ENCODE measurements at places on chromosomes 7 and 10.

GRCh38 chr7:134364619-134365037, 47.9 kb upstream of the SLC35B4 start:
- DNase-seq, result no peak

DNA sequence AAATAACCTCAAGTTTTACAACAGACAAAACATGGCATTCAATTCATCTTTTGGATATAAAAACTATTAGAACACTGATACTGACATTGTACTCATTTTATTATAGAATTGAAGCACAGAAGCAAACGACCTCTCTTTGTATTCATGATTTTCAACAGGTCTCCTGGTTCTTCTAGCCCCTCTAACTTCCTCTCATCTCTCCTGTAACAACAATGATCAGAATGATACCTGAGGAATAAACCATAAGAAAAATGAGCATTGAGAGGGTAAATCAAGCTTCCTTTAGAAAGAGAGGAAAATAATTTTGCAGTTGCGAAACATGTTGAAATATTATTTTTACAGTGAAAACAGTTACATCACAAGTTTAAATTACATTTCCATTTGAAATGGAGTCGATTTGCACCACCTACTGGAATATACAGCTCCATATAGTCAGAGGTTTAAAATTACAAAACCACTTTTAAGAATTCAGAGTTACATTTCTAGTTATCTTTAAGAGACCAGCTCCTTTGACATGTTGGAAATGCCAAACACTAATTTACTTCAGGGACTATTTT, 17.5 kb upstream of the TEX36 start:
- no peak for DNase-seq

- no peak for DNase-seq
These were observed 56.6 kb downstream of the BMPER start for GRCh38 chr7:33961948-33962347.

DNA sequence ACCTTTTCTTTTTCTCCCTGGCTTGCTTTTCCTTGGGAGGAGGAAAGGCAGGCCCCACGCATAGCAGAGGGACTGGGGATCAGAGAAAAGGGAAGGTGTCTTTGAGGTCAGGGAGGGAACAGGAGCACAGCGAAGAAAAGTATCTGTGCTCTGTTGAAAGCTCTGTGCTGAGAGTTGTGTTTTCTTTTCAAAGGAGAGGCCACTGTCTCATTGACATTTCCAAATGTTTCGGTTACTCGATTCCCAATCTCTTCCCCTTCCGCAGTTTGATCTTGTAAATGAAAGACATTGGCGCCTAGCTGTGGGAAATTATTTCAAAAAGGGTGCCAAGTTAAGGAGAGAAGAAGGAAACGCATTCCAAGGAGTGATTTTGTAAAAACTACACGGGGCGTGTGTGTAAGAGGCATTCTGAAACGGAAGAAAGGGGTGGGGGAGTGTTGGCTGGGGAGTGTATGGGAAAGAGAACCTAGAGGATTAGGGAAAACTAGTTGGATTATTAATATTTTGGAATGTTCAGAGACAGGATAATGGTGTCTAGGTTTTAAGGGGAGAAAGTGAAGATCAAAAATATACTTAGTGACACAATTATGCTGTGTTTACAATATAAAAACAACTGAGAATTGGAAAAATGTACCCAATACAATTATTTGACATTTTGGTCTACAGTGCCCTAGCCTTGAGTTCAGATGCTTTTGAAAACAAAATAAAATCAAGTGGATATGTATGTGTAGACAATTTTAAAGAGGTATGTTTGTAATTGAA, 708 bp downstream of the KLHDC10 start:
- DNase-seq, result no peak

DNA sequence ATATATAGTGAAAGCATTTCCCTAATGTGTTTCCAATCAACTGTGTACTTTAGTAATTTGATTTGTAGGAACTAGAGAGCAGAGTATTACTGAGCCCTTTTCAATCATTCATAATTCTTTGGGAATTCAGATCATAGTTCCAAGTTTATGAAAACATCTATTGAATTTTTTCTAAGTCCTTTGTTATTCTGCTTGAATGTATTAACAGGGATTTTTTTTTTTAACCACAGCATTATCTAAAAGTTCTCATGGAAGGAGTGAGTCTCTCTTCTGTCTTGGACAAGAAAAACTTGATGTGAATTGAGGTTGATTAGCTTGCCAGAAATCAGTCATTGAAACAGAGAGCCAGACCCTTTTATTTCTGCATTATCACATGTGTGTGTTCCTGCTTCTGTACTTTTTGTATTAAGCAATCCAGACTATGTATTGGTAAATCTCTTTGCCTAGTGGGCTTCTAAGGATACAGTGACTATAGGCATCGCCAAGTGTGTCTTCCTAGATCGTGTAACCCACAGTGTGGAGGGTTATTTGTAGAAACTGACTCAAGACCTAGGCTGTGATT, 59.9 kb downstream of the BMPER start:
- DNase-seq, result no peak

GRCh38 chr7:1231214-1232102, 1.2 kb upstream of the UNCX start:
- no peak for DNase-seq

DNA sequence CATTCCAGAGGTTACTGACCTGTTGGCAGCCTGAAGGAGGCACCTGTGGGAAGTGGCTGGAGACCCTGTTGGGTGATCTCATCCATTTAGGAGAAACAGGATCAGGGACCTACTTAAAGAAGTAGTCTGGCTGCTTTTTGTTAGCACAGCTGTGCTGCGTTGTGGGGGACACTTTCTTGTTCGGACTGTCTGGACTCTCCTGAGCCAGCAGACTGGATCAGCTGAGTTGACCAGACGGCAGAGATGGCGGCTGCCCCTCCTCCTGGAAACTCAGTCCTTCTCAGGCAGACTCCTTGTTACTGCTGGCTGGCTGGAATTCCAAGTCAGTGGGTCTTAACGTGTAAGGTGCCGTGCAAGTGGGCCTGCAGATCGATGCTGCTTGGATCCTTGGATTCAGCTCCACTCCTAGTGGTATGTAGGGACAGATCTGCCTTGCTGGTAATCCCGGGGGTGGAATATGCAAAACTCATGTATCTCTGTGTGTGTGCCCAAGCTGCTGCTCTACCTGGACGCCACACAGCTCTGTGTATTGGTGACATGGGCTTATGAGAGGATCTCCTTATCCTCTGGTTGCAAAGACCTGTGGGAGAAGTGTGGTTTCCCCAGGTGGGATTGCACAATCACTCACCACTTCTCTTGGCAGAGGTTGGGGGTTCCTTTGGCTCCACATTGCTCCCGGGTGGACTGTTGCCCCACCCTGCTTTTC, 87.3 kb downstream of the CCSER2 start:
- no peak for DNase-seq

GRCh38 chr10:72218726-72219125, 2.6 kb upstream of the ASCC1 start:
- DNase-seq, result no peak

DNA sequence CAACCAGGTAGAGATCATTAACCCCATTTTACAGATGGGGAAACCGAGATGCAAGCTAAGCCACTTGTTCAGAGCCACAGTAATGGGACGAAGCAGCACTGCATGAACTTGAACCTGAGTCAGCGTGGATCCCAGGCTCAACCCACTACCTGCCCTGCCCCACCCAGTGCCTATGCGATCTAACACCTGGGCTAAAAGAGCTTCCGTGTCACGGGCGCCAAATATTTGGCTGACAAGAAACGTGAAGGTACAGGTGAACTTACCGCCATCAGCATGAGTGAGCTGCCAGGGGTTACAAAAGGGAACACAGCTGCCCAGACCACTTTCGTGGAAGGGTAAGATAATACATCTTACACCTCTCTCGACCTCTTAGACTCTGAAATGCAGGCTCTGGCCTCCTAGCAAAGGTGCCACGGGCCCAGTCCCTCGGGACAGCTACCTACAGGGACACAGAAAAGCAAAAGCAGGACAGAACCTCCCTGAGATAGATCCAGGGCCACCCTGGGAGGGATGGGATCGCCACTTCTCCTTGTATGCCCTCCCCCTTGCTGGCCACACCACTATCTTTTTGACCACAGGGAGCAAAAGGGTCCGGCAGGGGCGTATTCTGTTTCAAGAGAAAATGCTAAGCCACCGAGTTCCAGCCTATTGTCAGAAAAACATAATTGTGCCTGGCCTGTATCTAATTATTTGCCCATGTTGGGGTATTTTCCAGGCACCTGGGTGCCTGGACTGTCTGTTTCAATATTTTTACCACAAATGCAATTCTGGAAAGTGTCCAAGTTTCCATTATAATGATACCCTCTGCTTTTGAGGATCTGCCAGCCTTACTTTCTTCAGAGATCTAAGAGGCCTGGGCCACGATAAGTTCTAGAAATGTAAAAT, 6.4 kb downstream of the CHST15 start:
- no peak for DNase-seq

DNA sequence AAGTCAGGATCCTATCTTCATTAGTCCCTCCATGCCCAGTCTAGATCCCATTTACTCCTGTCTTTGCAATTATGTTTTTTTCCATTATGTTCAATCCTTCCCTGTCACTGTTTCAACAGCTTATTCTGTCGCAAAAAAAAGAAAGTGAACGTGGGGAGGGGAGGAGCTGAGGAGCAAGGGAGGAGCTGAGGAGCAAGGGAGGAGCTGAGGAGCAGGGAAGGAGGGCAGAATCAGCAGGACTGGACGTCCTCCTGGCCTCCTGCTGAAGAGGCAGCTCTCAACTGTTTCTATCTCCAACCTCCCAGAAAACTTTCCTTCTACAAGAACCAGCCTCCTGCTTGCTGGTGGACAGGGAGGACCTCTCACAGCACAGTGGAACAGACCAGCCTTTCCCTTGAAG, 26.0 kb downstream of the LARP4B start:
- no peak for DNase-seq

GRCh38 chr10:34080485-34081346, 734.4 kb downstream of the PARD3 start:
- DNase-seq, result no peak

DNA sequence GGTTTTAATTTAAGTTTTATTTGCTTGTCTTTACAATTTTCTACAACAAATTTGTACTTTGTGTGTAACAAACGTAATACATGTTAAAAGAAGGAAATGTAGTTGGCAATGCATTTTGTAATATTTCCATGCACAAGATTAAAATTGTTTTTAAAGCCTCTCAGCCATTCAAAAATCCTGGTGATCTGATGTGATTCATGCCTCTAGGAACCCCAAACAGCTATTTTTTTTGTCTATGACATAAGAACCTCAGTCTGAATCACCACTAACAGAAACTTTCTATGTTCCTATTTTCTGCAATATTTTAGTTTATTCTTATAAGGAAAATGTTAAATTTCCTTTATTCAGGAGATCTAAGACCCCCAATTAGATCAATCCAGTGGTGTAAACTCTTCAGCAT, 183.1 kb upstream of the YAE1 start:
- no peak for DNase-seq

DNA sequence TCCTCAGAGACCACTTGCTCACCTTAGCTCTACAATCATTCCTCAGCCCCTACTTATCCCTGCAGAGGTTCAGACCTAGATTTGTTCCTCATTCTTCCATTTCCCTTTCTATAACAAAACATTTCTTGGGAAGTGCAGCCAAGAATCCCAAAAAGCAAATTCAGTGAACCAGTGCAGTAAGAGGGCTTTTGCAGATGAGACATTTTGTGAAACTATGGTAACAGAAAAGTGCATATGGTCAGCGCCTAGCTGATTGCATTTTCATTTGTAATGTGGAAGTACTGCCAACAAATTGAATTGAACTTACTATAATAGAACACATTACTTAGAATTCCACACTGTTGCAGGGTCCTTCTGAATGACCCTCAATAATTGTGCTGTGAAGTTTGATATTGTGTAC, 18.6 kb downstream of the AGMO start:
- DNase-seq, result no peak

DNA sequence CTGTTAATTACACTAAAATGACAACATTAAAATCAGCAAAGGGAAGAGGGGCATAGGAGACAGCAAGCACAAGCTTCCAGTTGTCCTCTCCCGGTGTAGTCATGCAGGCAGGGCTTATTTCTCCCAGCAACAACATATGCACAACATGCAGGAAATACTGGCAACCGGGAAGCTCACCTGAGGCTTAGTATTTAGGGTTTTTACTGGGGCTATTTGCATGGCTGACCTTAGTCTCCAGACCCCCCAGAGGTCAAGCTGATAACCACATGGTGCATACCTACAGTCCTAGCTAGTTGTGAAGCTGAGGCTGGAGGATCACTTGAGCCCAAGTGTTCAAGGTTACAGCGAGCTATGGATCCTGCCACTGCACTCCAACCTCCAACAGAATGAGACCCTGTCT, 12.8 kb upstream of the JMJD1C start:
- DNase-seq, result no peak

DNA sequence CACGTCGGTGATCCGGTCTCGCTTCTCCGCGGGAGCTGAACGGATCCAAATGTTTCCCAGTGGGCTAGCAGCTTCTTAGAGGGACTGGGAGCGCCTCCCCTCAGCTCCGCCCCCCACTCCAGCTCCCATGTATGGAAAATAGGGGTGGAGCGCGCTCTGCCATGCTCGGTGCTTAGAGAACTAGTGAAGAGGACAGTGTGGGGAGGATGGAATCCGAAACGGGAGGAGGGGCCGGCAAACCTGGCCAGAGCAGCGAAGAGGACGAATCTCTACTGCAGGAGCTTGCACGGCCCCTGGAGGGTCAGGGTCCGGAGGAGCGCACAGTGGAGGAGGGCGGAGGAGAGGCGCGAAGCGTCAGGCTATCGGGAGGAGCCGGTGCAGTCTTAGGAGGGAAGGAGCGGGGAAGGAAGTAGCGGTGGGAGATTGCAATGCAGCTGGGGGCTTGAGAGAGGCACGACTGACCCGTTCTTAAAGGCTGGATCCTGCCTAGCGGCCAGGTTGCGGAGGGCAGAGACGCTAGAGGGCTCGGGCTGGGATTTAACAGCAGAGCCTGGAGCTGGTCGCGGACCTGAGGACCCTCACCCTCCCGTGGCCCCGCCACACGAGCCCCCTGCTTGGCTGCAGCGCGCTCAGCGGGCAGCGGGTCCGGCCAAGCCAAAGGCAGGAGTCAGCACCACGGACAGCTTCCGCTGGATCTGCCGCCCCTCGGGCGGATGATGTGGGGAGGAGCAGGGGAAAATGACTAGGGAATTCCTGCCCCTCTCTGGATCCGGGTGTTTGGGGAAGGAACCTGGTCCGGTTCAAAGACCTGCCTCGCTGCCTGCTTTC, at the start of gene PRLHR:
Gene PRLHR (minus strand): TSS at position 51 of the 828 bp plus-strand sequence. CDS start 404 bp downstream, outside the sequence.
- DNase-seq, result no peak

- no peak for DNase-seq
These were observed 257.2 kb downstream of the KIAA1217 start for GRCh38 chr10:24465891-24466818.

DNA sequence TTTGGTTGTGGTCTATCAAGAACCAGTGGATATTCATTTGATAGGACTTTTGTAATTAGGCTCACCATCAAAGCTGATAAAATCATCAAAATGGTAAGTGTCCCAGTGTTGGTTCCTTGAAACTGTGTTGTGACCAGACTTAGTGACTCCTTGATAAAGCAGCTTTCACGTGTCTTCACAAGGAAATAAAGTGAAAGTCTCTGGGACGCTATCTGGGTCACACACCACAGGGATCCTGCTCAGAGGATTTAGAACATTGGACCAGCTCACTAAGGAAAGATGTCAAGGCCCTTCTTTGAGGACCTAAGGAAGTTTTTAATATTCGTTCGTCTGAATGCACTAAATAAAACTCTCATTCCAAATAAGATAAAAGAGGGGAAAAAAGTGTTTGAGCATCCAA, 193.1 kb downstream of the RNLS start:
- no peak for DNase-seq

Data from stimulated activated CD4-positive, alpha-beta T cell treated with anti-CD3 and anti-CD28 coated beads, Interleukin-2, amount 100 ng/mL, for 4 hours (primary cell).